ENCODE measurements at places on chromosomes 3 and 15. TPM values are rescaled to one million over a fixed set of nuclear protein-coding genes. Genes with fewer than 3 reads are reported as not detected.

DNA sequence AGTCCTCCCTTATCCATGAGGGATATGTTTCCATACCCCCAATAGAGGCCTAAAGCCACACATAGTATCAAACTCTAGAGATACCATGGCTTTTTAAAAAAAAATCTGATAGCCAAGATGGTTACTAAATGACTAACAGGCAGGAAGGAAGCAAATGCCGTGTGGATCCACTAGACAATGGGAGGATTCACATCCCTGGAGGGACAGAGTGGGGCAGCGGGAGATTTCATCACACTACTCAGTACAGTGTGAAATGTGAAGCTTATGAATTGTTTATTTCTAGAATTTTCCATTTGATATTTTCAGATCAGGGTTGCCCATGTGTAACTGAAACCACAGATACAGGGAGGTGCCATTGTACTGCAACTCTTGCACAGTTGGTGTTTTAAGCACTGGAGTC lies 826.6 kb downstream of the SQOR start:
- no peak for DNase-seq

GRCh38 chr15:26736502-26737248 lies 36.2 kb downstream of the GABRB3 start:
- DNase-seq: no peak

DNA sequence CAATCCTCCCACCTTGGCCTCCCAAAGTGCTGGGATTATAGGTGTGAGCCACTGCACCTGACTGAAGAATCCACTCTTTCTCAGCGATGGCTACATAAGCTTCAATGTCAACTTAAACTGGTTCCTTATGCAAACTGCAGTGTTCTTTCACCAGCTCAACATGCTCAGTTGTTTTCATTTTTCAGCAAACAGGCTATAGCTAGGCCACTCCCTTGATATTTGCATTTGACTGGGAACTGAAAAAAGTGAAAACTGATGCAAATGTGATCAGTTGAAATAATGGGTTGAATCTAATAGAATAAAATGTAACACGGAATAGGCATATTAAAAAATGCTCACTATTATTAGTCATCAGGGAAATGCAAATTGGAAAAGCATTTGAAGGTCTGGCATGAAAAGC lies 74.2 kb upstream of the GCNT3 start:
- no peak for DNase-seq

DNA sequence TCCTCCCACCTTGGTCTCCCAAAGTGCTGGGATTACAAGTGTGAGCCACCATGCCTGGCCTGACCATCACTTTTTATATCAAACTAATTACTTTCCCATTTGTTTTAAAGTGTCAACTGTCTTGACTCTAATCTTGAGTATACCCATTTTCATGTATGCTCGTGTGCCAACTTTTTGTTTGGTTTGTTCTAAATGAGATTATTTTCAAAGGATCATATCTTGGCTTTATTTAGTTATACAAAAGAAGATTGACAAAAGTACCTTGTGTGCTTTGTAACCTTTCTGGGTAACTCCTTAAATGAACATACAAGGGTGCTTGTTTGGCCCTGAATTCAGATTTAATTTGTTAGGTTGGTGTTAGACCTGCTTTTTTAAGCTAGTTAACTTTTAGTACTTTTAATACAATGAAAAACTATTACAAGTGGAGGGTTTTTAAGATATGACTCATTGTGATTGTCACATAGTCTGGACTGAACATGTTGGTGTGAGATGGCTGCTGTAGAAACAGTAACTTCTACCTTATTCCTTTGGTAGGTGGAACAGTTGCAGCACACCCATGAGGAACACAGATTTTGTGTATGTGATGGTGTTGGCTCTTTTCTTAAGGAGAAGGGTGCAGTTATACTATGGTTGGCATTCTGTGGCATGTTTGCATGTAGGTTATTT lies 10.7 kb downstream of the KIF23 start:
- no peak for DNase-seq

DNA sequence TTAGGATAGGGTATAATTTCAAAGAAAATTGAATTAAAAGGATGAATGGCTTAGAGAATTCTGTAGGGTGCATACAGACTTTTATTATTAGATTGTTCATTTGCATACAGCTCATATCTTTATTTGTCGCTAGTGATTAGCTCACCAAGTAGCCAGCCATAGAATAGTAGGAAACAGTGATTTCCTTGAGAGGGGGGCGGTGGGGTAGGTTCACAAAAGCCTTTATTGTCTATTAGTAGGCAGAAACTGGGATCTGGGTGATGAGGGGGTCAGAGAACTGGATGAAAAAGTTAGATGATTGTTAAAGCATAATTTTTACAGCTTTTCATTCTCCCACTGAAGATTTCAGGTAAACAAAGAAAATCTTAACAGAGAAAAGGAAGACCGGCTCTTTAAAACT lies 77.6 kb upstream of the RAP2B start:
- DNase-seq: no peak

- DNase-seq: no peak
Measured at GRCh38 chr15:80694611-80695098, 455 bp upstream of the ABHD17C start.

GRCh38 chr3:36741285-36741684 lies 23.1 kb downstream of the DCLK3 start:
- no peak for DNase-seq

DNA sequence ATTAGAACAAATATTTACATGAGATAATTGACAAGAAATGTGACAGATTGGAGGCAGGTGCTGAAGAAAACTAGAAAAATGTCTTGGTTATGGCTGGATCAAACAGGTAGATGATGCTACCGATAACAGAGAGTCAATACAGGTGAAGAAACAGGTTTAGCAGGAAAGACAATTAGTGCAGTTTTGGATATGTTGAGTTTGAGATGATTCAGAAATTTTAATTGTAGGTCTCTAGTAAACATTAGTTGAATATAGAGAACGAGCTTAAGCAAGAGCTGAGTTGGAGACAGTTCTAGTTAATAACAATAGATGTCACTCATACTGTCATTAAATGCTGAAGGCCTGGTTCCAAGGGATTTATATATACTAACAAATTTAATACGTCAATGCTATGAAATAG lies 524.4 kb downstream of the NSUN3 start:
- DNase-seq: no peak

- DNase-seq: no peak
Measured at GRCh38 chr15:47887241-47887800, 170.0 kb downstream of the SEMA6D start.

NRG4 gene
- 0.39 TPM for total RNA-seq

- no peak for DNase-seq
Measured at GRCh38 chr3:45992133-45992729, 3.4 kb downstream of the FYCO1 start.

DNA sequence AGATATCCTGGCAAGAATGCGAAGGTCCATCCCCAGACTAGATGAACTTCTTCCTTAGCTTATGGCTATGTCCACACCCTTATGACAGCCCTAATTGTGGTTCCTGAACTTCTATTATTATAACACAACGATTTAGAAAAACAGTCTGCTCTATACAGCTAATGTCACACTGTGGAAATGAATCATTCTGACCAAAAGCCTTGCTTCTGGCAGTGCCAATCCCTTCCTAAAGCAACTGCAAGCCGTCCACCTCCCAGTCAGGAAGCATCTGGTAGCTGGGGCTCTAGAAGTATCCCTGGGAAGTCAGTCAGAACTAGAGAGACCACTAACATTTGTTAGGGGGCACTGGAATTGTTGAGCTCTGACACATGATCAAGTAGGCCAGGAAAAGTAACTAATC lies 45.0 kb downstream of the MYO5A start:
- no peak for DNase-seq

ANKUB1 gene
- total RNA-seq: not detected

- no peak for DNase-seq
Measured at GRCh38 chr3:173591401-173591800, 193.9 kb downstream of the NLGN1 start.

LINGO1 gene
- 18.2 TPM for total RNA-seq

CDCP1 gene
- total RNA-seq: 47.8 TPM

DNA sequence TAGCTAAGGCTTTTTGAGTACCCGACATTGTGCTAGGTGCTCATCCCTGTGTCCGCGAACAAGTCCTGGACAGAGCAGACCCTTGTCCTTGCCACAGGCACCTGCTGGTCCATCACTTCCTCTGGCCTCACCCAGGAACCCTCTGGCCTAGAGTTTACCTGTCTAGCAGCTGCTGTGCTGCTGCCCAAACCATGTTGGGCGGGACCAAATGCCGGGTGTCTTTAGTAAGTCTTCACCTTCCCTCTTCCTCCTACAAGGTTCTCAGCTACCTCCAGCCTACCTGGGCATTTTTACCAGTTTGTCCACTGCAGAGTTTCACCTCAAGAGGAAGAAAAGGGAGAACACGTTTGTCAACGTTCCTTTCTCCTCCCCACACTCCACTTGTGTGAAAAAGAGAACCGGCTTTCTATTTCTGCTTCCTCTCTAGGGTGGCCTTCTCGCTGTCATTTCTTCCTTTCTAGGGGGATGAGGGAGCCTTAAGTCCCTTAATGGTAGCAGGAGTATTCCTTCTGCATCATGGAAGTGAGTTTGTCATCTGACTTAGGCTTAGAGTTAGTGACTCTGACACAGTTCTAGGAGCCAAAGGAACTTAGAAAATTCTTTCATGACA lies 80.4 kb upstream of the GCNT3 start:
- no peak for DNase-seq

DNA sequence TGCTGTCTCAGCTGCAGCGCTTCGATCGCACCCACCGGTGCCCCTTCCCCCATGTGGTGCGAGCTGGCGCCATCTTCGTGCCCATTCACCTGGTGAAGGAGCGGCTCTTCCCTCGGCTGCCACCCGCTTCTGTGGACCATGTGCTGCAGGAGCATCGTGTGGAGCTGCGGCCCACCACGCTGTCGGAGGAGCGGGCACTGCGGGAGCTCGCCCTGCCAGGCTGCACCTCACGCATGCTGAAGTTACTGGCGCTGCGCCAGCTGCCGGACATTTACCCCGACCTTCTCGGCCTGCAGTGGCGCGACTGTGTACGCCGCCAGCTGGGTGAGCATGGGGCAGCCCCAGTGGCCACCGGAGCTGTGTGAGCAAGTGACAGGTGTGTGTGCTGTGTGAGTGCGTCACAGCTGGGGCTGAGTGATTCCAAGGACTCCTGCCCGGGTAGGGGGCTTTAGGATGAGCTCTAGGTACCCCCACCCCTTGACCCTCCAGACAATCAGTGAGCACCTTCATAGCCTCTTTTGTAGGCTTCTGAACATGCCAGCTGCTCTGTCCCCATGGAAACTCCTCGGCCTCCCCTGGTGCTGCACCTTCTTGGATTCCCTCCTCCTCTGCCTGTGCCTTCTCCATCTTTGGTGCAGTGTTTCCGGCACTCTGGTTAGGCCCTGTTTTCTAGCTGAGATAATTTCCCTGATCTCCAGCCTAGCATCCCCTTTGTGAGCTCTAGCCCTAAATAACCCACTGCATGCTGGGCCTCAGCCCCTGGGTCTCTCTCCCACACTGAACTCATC lies 7.0 kb downstream of the C15orf39 start:
- no peak for DNase-seq

DNA sequence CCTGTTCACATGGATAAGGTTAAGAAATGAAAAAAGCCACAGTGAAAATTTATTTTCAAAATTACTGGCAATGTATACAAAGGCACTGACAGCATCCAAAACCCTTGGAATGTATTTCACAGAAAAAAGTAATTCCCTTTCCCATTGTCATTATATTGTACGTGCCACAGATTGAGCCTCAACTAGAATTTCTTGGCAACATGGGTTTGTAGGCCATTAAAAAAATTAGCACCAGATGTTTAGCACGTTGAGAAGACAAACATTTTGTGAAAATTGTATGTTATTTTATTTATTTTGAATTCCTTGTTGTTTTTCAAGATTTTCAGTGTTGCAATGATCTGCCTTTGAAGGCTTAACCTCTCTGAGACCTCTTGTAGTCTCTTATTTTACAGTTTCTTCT lies 76.3 kb upstream of the EPHB3 start:
- no peak for DNase-seq

DNA sequence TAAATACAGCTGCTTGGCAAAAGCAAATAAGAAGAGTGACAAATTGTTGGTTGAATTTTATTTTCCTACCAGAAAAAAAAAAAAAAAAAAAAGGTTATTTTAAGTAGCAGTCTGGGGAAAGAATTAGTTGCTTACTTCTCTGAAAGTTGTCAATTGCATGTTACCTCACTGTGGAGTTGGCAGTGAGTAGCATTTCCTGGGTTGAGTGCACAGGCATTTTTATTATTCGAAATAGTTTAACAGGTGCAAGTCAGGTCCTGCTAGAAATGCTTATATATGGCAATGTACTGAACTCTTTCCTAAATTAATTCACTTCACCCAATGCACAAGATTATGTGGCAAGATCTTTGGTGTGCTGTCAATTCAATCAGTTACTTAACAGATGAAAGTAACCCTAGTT lies 680.6 kb downstream of the EPHA3 start:
- no peak for DNase-seq

DNA sequence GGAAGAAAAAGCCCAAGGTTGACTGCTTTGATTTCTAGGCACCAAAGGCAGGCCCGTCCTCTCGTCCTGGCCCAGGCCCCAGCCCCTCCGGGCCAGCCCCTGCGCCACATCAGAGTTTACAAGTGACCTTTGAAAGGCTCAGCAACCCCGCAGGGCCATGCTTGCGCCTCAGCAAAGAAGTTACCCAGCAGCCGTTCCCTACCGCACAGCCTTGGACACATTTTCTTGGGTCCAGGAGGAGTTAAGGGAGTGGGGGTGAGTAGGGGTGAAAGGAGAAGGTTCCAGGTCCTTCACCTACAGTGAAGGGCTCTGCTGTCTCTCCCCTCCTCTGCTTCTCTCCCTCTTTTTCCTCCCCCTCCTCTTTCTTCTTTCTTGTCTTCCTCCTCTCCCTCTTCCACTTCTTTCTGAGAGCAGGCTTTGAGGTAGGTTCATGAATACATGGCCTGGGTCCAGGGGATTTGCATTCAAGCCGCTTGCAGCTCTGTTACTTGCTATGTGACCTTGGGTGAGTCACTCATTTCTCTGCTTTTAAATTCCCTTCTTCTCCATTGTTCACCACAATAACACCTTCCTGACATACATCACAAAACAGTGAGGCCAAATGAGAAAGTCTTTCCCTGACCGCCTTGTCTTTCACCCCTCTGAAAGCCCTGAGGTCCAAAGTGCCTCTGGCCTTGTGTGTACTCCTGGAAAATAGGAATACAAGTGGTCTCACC lies 223.3 kb upstream of the TPRG1 start:
- peak; percentile 62 for DNase-seq

IQCF5 gene
- not detected for total RNA-seq

GRCh38 chr15:24269166-24269571 lies 406.4 kb upstream of the NPAP1 start:
- DNase-seq: no peak

- DNase-seq: no peak
Measured at GRCh38 chr15:62047282-62047827, 12.9 kb downstream of the VPS13C start.

SHC4 gene
- total RNA-seq: 0.10 TPM

NEIL1 gene
- 3.4 TPM for total RNA-seq

- no peak for DNase-seq
Measured at GRCh38 chr15:41971895-41972252, 483 bp downstream of the EHD4 start.
